Activated naive CD8-positive, alpha-beta T cell treated with anti-CD3 and anti-CD28 coated beads, Interleukin-2, amount 50 U/mL, for 16 hours (primary cell): ENCODE measurements at places on chromosomes 1 and 21.

DNA sequence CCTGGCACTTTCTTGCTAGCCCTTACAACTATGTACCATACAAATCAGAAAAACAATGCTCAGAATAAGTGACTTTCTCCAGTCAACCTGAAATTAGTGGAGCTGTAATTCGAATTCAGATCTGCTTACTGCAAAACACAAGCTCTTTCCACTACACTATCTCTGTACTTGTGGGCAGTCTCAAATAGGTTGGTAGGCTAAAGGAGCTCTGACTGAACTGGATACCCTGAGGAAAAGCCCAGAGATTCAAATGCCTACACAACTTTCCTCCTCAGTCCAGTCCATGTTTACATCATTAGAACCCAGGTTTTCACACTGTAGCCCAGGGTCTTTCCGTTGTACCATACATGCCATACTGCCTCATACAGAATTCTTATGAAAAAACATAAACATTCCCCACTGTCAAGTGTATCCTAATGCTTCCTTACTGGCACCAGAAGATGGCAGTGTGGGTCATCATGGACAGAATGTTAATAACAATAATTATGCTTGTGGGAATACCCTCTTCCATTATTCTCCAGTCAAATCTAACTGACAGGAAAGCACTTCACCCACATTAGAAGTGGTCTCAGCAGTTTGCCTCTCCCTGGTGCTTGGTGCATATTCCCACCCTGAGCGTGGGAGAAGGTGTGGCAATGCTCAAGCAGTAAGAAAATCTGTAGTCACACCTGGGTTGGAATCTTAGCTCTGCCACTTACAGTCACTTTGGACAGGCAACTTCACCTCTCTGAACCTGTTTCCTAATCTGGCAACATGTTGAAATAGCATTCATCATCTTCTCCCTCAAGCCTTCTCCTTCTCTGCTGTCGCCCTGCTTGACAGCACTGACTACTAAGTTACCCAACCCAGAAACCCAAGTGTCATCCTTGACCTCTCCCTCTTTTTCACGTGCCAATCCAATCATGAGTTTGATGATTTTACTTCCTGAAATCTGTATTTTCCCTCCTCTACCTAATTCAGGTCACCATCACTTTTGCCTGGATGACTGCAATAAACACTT, 14.4 kb upstream of the ZFYVE9 start:
- DNase-seq = no peak

DNA sequence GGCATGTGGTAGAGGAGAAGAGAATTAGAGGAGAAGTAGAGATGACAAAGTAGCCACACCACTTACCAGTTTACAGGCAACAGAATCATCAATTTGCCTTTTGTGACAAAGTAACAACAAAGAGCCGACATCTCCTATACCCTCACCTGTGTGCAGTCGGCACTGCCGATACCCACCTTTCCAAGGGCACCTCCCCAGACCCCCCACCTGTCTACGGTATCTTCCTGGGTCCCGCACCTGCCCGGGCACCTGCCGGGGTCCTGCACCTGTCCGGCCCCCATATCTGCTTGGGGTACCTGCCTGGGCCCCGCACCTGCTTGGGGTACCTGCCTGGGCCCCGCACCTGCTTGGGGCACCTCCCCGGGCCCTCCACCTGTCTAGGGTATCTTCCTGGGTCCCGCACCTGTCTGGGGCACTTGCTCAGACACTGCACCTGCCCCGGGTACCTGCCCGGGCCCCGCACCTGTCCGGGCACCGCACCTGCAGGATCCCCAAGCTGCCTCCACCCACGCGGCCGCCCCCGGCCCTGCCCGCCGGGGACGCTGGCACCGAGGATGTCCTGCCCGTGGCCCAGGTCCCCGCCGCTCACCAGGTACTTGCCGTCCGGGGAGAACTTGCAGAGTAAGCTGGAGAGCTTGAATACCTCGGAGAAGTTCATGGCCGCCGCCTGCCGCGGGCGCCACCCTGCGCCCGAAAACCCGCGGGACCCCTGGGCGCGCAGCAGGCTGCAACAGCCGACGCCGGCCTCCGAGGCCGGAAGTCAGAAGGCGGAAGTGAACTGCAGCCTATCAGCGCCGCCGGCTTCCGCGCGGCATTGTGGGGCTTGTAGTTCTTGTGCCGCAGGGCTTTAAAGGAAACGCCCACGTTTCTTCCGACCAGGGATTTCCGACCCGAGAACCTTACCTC, at the start of gene WRAP73:
TSS of gene WRAP73 (minus strand) at position 762 of the 906 bp plus-strand sequence. CDS start at position 658, 104 bp downstream.
- peak; percentile 81 for DNase-seq

DNA sequence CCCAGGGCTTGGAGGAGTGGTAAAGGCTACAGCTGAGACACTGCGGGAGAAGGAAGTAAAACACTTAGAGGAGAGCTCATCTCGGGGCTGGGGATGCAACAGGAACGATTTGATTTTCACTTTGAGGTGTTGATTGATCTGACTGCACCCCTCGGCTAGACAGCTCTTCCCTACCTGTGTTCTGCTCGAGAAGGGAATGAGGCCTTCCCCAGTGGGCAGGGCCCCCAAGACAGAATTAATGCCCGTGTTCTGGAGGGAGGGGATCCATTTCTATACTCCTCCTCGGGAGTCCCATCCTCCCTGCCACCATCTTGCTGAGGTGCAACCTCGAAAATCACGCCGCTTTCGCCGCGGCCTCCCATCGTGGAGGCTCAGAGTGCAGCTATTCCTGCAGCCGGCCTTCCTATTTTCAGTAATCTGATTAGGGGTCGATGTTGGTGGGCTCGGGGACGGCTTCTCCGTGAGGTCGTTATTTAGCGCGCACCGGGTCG, 2.4 kb downstream of the ATP2B4 start:
- DNase-seq = no peak

DNA sequence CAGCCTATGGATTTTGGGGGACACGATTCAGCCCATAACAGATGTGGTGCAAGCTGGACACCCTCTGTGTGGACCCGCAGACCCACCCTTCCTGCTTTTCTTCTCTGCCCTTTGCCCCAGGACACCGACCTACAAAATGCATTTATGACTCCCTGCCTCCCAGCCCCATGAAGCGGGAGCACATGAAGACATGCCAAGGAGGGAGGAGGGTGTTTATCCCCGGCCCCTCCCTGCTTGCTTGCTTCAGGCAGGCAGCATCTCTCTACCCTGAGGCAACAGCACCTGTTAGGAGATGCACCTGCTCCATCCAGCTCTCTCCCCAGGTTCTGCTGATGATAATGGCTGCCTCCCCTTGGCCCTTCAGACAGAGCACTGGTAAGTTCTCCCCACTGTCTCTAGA, 187.5 kb downstream of the PSMG1 start:
- no peak for DNase-seq

GRCh38 chr1:67427947-67428346, 2.3 kb downstream of the SERBP1 start:
- no peak for DNase-seq

DNA sequence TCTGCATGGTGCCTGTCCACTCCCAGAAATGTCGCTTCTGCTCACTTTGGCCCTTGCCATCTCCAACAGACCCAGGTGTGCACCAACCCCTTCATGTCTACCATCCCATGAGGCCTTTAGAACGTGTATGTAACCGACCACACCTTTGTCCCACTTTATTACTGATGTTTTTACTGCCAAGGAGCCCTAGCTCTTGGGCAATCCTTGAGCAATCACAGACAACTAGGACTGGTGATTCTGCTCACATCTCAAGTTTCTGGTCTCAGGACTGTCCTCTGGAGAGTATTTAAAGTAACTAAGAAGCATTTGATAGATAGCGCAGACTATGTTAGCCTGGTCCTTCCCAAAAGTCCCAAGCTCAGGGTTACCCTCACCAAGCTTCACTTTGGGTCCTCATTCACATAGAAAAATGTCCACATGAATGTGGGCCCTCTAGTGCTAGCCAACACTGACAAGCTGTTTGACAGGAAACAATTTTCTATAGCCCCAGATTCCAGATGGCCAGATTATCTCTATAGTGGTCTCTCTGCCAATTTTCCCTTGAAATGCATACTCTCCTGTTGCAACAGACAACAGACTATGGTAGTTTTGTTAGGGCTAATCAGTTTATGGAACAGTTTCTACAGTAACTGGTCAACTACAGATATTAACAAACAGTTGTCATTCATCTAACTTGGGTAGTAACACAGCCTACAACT, 6.9 kb upstream of the TMEM81 start:
- no peak for DNase-seq

- no peak for DNase-seq
These were observed 18.2 kb downstream of the TRIM67 start for GRCh38 chr1:231180034-231180433.

DNA sequence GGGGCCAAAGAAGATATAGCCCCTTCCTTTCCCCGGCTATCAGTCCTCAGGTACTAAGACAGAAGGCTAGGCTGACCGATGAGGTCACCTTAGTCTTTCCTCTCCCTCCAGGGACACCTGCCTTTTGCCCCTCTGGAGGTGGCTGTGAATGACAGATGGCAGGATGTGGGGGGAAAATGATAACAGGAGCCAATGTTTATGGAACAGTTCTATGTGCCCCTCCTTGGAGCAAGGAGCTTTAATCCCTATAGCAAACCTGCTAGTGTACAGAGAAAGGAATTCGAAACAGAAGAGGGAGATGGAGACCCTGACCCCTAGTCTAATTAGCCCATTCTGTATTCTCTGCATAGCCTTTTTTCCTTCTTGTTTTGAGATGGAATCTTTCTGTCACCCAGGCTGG, 28.1 kb downstream of the SERINC2 start:
- DNase-seq = no peak

DNA sequence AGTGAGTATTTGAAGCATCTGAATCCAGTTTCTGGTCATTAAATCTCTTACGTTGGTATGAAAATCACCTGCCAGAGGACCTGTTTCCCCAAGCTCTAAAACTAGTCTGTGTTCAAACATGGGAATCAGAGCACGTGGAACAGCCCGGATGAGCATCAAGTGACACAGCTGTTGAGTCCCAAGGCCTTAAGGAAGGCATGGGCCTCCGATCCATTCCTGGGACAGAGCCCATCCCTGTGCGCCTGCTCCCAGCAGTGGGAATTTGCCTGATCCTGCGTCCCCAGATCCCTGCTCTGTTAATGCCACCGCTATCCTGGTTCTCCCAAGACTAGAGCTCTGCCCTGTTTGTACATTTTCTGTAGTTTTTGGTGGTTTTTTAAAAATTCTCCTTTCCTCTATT, 68.4 kb upstream of the FBXO28 start:
- no peak for DNase-seq

- DNase-seq = no peak
These were observed 27.6 kb downstream of the PBX1 start for GRCh38 chr1:164586591-164586990.

DNA sequence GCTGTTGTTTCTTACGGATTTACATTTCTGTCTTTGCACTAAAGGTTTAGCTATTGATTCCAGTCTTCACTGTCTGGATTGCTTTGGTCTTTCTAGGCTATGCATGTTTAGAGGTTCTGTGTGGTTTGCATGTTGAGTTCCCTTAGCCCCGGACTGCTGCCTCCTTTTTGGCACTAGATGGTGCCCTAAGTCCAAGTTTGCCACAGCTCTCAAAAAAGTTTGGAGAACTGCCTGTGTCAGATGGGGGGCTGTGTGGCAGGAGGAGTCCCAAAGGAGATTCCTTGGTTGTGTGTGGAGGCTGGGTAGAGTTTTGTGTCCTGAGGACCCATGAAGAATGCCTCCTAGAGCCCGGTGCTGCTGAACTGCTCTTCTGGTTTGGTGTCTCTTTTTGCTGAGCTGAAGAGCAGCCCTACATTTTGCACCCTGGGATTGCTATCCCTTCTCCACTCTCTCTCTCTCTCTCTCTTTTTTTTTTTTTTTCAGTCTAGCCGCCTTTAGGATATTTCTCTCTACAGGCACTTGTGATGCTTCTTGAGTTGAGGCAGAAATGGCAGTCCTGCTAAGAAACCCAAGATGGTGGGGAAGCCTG, 74.4 kb downstream of the PTGS2 start:
- no peak for DNase-seq

- DNase-seq = no peak
These were observed 2.3 kb downstream of the KRTAP10-8 start for GRCh38 chr21:44614161-44614631.

DNA sequence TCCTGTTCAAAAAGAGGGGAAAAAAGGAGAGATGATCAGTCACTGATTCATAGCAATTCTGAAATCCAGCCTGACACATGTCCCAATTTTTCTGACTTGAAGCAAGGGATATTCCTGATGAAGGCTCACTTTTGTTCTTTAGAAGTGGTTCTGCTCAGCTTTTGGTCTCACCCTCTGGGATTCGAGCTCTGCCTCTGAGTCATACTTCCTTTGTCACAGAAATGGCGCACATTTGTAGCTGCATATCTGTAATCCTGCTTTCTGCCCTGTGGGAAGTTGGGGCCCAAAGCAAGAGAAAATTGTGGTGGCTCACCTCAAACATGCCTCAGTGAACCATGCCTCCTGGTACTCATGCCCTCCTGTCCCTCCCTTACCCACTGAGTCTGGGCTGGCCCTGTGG, 22.3 kb upstream of the FAM78B start:
- DNase-seq = no peak

DNA sequence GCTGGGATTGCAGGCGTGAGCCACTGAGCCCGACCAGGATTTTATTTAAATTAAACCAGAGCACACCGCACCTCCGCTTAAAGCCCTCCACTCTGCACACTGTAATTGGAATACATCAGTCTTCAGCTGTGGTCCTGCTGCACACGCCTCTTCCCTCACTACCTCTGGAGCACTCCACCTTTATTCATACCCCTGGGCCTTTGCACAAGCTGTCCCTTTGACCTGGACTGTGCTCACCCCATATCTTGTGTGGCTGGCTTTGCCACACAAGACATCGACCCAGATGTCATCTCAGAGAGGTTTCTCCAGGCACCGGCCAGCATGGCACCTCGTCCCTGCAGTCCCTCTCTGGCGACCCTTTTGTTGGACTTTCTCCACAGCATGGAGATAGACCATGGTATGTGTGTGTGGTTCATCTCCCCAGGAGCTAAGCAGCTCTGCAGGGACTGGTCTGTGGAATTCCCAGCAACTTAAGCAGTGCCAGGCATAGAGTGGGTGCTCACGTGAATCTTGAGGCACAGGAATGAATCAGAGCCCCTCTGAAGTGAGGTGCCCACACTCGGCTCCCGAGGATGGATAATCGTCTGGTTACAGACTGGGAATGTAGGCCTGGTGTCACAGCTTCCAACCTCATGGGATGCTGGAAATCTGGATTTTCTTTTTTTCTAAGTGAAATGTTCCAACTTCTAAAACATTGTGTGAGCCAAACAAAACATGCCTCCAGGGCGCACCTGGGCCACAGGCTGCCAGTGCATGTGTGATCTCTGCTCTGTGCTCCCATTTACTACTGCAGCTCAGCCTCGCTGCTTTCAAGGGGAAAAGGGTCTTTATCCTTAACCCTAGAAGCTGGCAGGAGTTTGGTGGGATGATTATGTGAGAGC, 61.9 kb downstream of the EVA1C start:
- DNase-seq = no peak

GRCh38 chr1:46557403-46557802, 6.0 kb upstream of the KNCN start:
- no peak for DNase-seq
